Left lobe of liver (tissue), 2 donors: ENCODE measurements at places on chromosomes 1 and 21. TPM values are rescaled to one million over a fixed set of nuclear protein-coding genes. Genes with fewer than 3 reads are reported as not detected.

Gene CLCNKA
- total RNA-seq, result 0.08 TPM

GRCh38 chr1:186747661-186748060 lies 67.4 kb upstream of the PTGS2 start:
- DNase-seq, result no peak

Gene LAD1
- total RNA-seq, result 27.8 TPM

- no peak for DNase-seq
Measured at GRCh38 chr1:153534226-153534924, 1.4 kb downstream of the S100A6 start.

DNA sequence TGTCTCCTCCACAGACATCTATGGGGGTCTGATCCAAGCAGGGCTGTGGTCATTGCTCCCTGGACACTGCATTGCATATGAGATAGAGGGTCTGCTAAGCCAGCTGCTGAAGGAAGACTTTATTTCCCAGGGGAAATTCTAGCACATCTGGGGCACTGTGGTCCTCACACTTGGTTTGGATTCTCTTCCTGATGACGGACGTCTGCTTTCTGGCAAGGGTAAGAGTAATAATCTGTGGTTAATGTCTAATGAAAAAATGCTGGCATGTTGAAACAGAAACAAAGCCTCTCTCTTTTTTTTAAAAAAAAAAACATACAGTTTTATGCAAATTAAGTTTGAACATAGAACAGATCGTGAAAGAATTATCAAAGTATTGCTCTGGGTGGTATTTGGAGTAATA lies 553.9 kb downstream of the DPYD start:
- no peak for DNase-seq

DNA sequence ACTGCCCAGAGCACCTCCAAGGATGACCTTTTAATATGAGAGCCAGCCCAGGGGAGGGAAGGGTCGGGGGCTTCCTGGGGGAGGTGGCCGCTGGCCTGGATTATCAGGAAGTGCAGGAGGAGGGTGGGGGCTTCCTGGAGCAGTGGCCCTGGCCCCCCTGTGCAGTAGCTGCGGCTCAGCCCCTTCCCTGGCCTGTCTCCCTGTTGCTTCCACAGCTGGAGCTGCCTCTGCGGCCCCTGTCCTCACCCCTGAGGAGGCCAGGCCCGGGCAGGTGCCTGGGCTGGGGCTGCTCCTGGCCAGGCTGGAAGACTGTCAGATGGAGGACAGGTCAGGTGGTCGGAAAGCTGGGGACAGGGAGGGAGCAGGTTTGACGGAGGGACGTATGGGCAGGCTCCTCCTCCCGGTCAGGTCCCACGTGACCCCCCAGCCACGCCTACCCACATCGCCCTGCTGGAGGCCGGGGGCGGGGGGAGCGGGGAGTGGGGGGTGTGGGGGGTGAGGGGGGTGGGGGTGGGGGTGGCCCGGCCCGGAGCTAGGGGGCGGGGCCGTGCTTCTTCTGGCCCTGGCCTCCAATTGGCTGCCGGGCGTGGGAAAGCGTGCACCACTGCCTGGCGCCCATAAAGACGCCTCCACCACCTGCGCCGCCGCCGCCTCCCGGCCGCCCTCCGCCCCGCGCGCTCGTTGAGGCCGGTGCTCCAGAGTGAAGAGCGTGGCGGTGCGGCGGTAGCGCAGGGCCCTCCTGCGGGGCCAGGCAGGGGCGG lies 10.2 kb upstream of the TNFRSF14 start:
- peak; percentile 92 for DNase-seq

Gene SPRR2B
- not detected for total RNA-seq

DNA sequence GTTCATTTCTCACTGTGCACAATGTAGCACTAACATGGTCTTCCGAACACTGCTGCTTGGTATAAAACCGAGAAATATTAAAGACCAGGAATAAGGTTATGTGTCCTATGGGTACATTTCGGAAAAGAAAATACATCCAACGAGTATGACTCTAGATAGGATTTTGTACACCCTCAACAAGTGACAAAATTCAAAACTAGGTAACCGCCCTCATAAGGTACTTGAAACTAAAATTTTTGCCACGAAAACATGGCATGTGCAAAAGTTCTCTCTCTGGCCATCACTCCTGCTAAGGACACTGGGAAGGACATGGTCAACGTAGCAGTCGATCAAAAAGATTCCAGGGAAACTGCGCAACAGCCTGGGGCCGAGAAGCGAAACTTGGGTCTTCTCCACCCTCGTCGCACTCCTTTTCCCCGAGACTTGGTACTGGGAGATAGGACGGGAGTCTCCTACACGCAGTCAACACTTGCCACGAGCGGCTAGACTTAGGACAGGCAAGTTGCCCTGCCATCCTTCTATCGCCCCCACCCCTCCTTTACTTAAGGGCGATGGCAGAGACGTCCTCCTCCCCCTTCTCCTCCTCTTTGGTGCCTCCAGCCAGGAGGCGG lies 338 bp upstream of the TOR1AIP1 start:
- DNase-seq, result peak; percentile 87

Gene RIPPLY3
- total RNA-seq, result not detected

Gene FALEC
- 0.35 TPM for total RNA-seq

DNA sequence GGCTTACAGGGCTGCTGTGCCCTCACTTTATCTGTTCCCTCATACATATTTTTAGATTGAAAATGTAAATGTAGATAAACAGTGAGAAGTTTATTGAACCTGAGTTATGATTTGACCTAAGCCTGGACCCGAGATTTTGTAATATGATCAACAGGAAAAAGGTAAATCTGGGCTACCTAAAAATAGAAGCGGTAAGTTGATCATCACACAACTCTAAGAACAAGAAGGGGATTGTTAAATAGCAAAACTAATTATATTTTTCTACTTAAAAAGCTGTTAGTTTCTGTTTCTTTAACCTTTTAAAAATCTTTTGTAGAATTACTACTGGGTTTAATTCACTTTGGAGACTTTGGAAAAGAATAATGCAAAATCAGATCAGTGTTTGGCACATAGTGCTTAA lies 35.6 kb downstream of the CAMTA1 start:
- DNase-seq, result no peak

Gene SERPINC1
- total RNA-seq, result 2,515 TPM

Gene TEDDM1
- not detected for total RNA-seq

DNA sequence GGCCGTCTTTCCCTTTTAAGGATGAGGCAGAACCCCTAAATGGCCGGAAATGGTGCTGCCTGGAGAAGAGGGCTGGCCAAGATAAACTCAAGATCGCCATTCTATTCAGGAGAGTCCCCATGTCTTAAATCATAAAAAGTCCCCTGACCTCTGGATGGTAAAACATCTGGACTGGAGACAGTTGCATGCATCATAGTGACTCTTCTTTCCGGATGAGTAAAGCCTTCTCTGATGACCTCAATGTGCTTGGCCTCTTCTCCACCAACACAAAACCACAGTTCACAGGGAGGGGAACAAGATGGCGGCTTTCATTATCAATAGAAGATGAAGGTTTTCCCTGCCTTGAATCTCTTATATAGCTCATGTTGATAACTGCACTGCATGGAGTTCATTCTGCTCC lies 27.5 kb upstream of the H6PD start:
- DNase-seq, result no peak

- DNase-seq, result peak; percentile 29
Measured at GRCh38 chr1:203082571-203083462, 3.0 kb downstream of the MYOG start.

- no peak for DNase-seq
Measured at GRCh38 chr21:45943630-45944540, 37.7 kb upstream of the COL6A1 start.

Gene ICOSLG
- total RNA-seq, result 3.8 TPM

Gene REN
- total RNA-seq, result 0.20 TPM

GRCh38 chr1:28172713-28173150 lies 3.8 kb downstream of the PTAFR start:
- no peak for DNase-seq

DNA sequence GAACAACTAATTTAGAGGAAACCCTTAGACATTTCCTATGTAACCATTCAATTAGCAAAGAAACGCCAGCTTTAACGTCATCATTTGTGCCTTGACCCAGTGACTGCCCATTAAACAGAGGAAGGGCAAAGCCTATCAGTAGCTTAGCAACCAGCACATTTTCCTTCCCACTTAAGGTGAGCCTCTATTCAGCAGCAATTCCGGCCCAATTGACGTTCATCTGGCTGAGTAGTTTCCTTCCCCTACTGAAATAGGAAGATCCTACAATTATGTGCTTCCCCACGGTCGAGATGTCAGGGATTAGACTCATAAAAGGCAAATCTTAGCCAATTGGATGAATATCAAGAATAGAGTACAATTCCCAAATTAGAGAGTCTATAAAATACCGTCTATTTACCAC lies 482.1 kb upstream of the ADAMTS5 start:
- no peak for DNase-seq
